ENCODE measurements at places on chromosomes 1 and 21.

DNA sequence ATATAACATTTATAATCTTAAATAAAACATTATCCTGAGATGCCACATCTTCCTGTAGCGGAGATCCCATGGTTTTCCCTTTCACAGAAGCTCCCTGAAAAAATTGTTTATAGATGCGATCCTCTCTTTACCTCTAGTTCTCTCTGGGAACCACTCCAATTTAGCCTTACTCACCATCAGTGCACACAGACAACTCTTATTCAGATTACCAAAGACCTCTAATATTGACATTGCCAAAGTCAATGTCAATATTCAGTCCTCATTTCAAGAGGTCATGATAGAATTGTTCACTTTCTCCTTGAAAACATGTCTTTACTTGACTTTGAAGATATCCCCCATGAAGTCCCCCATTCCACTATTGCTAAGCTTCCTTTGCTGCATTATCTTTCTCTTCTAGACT, 248.8 kb downstream of the CTH start:
- DNase-seq = no peak

GRCh38 chr21:45467221-45467779, 62.3 kb downstream of the COL18A1 start:
- DNase-seq = no peak

DNA sequence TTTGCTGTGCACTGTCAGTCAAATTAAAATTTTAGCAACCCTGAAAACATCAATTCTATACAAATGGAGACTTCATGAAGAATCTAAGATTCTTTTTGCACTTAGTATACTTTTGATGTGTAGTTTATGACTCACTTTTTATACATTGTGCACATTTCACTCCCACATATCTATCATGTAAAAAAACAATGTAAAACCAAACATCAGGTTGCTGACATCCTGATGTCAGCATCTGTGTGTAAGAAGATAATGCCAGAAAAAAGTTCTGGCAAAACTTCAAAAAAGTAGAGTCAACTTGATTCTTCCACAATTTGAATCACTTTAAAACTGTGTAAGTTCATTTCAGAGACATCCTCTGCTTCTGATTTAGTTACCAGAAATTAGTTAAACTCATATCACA, 115.7 kb downstream of the CENPF start:
- no peak for DNase-seq

DNA sequence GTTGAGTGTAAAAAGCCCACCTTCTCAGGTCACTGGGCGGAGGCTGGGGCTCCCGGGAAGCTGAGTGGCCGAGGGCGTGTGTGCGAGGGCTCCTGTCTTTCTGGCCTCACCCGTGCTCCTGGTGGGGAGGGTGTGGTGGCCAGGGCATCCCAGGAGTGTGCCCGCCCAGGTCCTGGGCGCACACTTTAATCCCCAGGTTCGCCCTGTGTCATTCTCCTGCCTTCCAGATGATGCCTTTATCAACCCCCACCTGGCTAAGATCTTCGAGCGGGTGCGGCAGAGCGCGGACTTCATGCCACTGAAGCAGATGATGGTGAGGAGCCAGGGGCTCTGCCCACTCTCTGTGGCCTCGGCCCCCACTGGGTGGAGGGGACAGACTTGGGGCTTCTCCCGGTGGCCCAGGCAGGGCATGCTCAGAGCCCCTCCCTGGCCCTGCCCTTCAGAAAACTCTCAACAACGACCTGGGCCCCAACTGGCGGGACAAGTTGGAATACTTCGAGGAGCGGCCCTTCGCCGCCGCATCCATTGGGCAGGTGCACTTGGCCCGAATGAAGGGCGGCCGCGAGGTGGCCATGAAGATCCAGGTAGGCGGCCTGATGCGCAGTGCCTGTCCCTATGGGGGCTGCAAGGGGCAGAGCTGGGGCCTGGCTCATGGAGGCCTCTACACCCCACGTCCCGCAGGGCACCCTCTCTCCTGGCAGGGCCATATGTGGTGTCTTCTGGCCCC, 42.5 kb downstream of the COQ8A start:
- no peak for DNase-seq

GRCh38 chr1:8555582-8555981, 237.7 kb downstream of the SLC45A1 start:
- no peak for DNase-seq

DNA sequence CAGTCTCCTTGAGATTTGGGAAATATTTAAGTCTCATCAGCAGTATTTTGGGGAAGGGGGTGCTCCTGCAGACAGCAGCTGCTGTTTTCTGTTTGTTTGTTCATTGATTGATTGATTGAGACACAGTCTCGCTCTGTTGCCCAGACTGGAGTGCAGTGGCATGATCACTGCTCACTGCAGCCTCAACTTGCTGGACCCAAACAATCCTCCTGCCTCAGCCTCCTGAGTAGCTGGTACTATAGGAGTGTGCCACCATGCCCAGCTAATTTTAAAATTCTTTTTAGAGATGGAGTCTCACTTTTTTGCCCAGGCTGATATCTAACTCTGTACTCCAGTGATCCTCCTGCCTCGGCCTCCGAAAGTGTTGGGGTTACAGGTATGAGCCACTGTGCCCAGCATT, 18.2 kb downstream of the UCK2 start:
- DNase-seq = no peak

- no peak for DNase-seq
Measured at GRCh38 chr1:173863224-173864161, 4.3 kb downstream of the GAS5 start.

GRCh38 chr1:12627296-12627695, 9.3 kb upstream of the DHRS3 start:
- DNase-seq = no peak

- DNase-seq = no peak
Measured at GRCh38 chr1:85450832-85451231, 14.1 kb downstream of the DDAH1 start.

DNA sequence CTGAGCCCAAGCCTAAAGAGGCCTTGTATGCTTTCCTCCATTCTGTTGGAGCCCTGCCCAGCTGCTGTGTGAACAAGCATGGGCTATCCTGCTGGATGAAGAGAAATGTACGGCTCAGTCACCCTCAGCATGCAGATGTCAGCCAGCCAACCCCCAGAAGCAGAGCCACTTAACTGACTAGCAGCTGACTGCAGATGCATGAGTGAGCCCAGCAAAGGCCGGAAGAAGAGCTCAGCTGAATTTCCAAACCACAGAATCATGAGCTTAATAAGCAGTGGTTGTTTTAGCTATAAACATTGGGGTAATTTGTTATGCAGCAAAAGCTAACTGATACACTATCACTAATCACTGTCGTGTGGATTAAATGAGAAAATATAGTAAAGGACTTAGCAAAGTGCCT, 39.0 kb downstream of the FOXO6 start:
- peak; percentile 51 for DNase-seq

DNA sequence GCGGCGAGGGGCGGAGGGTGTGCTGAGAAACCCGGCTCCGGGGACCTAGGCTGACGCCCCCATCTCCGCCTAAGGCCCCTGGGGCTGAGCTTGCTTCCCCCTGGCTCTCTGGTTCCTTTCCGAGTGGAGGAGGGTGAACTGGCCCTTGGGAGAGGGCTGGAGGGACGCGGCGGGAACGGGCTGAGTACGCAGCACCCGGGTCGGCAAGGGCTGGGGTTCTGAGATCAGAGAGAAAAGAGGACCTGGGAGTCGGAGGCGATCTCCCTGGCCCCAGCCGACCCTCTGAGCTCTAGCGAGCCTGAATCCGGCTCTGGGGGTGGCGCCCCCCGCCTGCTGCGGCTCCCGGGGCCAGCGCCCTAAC, 270.8 kb downstream of the FOXD2 start:
- DNase-seq = no peak

- DNase-seq = no peak
Measured at GRCh38 chr1:75602486-75602885, 8.4 kb downstream of the SLC44A5 start.

GRCh38 chr1:33497410-33497809, 25.0 kb downstream of the ZSCAN20 start:
- no peak for DNase-seq

- DNase-seq = no peak
Measured at GRCh38 chr1:27042670-27043069, 30.0 kb upstream of the TENT5B start.

- DNase-seq = peak; percentile 87
Measured at GRCh38 chr1:73065339-73066041, 783.2 kb upstream of the NEGR1 start.

DNA sequence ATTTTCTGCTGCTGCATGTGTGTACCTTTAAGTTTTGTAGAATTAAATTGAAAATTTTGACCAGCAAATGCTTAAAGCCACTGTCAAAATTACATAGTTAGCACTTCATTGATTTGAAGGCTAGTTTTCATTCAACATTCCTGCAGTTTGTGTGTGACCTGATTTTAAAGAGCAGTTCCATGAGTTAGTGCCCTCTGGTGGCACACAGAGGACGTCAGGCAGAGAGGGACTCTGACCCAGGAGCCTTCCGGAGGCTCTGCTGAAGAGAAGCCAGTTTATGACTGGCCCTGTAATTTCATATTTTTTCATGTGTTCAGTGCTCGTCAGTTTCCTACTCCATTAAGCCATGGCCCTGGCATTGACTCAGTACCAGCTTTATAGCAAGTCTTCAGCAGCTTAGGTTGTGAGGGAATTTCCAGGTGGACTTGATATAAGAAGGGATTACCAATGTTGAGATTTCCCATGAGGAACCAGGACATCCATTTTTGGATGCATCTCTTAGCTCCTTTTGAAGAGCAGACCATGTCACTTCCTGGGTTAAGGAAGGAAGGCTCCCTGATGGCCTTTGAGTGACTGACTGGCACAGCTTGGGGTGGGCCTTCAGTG, 104.7 kb downstream of the CAMTA1 start:
- peak; percentile 40 for DNase-seq

GRCh38 chr1:36561361-36561724, 78.6 kb upstream of the CSF3R start:
- peak; percentile 78 for DNase-seq

GRCh38 chr21:46376231-46376628, 52.3 kb downstream of the PCNT start:
- no peak for DNase-seq

GRCh38 chr1:4500441-4500840, 154.0 kb upstream of the AJAP1 start:
- DNase-seq = no peak

- DNase-seq = no peak
Measured at GRCh38 chr1:234469376-234469775, 9.6 kb downstream of the TARBP1 start.
